NK-92 treated with Interleukin-12 subunit alpha and Interleukin-12 subunit beta, amount 100 ng/mL, for 24 hours (cell line): ENCODE measurements at places on chromosomes 16 and 17.

- DNase-seq: no peak
Measured at GRCh38 chr17:72660274-72661115, 432.0 kb downstream of the SLC39A11 start.

GRCh38 chr17:69268543-69269014 is 40.0 kb upstream of the ABCA10 start:
- no peak for DNase-seq

- no peak for DNase-seq
Measured at GRCh38 chr17:64538508-64539130, 31.8 kb downstream of the CEP95 start.

DNA sequence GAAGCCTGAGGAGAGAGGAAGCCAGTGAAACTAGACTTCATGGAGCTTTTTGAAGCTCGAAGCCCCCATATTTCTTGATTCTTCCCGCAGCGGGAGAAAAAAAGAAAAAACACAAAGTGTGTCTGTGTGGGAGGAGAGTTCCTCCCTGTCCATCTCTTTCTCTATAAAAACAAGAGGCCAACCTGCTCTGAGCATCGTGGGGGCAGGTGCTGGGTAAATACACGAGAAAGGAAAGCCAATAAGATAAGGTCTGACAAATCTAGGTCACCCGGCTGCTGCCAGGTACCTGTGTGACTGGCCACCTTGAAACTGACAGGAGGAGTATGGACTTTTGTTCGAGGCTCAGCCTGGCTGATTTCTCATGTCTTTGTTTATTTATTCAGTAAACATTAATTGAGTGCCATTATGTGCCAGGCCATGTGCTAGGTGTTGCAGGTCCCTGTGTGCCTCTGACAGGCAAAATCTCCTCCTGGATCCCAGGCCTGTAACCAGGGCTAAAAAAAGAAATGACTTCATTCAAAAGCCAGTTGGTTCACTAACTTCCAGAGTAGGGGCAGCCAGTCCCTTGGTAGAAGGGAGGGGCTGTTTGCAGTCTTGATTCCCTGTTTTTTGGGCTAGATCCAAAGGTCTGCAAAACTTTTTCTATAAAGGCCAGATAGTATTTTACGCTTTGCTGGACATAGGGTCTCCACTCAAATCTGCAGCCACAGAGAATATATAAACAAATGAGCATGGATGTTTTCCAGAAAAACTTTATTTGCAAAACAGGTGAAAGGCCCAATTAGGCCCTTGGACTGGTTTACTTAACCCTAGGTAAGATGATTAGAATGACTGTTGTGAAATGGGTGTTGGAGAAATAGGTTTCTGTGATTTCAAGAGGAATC is 35.6 kb downstream of the YPEL2 start:
- no peak for DNase-seq

GRCh38 chr16:57984443-57985203 is 13.7 kb upstream of the CNGB1 start:
- no peak for DNase-seq

DNA sequence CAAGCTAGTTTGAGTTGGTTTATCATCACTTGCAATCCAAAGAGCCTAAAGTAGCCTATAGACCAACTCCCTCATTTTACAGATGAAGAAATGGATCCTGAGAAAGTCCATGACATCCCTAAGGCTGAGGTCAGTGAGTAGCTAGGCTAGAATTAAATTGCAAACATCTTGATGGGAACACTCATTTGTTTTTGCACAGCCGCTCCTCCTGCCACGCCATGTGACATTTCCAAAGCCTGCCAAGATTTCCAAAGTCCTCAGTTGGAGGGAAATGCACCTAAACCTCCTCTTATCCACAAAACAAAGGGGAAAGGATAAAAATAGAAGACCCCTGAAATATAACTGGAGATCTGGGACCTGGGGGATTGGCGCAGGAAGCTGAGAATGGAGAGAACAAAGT is 15.0 kb downstream of the TMEM92 start:
- DNase-seq: no peak

DNA sequence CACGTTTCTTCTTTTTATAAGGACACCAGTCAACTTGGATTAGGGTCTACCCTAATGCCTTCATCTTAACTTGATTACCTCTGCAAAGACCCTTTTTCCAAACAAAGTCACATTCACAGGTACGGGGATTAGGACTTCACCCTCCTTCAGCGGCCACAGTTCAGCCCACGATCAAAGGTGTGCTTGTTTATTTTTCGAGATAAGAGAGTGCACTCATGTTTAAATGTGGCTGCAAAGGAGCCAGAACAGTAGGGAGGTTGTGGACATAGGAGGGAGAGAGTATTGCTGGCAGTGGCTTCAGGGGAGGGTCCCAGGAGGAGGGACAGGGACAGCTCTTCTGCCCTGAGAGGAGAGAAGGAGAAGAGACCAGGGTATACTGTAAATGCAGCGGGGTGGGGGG is 46.7 kb downstream of the MGAT5B start:
- no peak for DNase-seq

- no peak for DNase-seq
Measured at GRCh38 chr17:1627982-1628855, at the start of gene SLC43A2. SLC43A2 (minus strand) TSS chr17:1628834; CDS start chr17:1627874, 960 bp downstream.

GRCh38 chr16:57720142-57720575 is 15.4 kb upstream of the KATNB1 start:
- DNase-seq: peak; percentile 38

DNA sequence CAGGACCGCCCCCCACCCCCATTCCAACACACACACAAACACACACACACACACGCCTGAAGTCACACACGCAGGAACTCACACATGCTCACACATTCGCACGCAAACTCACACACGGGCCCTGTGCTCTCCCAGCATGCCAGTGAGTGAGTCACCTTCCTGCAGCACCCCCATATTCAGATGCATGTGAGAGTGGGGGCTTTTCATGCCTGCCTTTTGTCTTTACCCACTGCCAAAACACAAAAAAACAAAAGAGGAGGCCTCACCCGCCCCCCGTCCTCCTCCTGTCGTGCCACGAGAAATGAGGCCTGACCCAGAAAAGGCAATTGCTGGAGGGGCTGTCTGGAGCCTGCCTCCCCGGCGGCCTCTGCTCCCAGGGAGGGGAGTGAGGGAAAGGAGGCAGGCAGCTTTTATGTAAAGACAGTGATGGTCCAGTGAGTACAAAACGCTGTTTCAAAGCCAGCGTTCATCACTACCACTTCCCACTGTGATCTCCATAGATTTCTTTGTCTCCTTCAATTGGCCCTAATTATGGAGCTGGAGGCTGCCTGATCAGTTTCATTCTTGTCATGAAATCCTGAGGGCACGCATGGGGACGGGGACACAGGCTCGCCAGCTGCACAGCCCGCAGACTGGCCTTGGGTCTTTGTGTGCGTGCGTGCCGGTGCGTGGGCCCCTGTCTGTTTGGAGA is 29.5 kb upstream of the GSE1 start:
- DNase-seq: no peak

- peak; percentile 11 for DNase-seq
Measured at GRCh38 chr16:50684823-50685461, 3.8 kb upstream of the SNX20 start.

GRCh38 chr17:7982173-7982572 is 20.2 kb upstream of the GUCY2D start:
- no peak for DNase-seq
